Activated naive CD4-positive, alpha-beta T cell treated with anti-CD3 and anti-CD28 coated beads, Interleukin-2, amount 50 U/mL, for 72 hours (primary cell): ENCODE measurements at places on chromosomes 12 and 14. TPM values are rescaled to one million over a fixed set of nuclear protein-coding genes. Genes with fewer than 3 reads are reported as not detected.
A peak's percentile ranks its signal among the peaks of the same experiment; 100 is the strongest.

- no peak for DNase-seq
Observed at GRCh38 chr14:102055181-102055901, 31.5 kb downstream of the HSP90AA1 start.

DNA sequence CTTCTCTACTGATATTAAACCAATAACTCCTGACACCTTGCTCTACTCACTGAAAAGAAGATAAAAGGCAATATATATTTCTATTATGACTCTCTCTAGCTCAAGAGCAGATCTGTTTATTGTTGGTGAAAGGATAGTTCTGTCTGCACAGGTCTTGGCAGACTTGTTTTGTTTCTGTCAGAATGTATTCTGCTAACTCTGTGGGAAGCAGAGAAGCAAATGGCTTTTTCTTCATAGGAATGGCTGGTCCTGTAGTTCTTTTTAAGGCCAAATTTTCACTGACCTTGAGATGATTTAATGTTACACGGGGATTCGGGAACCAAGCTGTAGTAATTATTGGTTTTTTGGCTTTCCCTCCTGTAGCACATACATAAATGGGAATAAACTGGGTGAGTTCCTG, 512.1 kb downstream of the DIO2 start:
- DNase-seq: no peak

The ARHGAP9 gene
- total RNA-seq: 195 TPM

DNA sequence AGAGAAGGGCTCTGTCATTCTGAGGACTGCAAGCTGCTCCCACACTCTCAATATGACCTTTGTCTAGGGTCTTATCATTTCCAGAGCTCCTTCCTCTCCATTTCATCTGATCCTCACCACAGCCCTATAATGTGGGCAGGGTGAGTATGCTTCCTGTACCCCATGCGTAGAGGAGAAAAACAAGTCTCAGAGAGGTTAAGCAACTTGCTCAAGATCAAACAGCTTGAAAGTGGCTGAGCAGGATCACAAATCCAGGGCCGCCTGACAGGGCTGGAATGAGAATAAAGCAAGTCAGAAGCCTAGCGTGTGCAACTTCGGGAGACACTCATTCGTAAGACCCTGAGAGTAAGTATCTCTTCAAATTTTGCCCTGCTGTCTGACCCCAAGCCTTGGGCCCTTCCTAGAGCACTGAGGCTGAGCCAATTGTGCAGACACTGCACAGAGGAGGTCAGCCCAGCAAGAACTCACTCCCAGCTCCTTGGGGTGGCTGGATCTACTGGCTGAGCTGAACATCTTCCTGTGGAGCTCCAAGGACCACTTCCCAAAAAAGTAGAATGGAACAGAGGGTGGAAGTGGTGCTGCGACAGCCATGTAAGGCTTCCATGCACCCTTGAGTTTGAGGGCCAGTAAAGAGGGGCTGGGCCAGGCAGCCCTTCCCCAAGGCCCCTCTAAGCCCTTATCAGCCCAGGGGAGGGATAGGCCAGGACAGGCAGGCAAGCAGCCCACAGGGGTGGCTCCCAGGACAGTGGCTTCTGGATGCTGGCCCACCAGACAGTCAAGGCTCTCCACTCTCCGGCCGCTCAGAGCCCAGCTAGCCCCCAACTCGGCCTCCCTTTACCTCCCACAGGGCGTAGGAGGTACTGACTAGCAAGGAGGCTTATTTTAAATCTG, 10.5 kb downstream of the ZFP36L1 start:
- peak; percentile 68 for DNase-seq
